ENCODE measurements at places on chromosomes 13 and 19.
A peak's percentile ranks its signal among the peaks of the same experiment; 100 is the strongest.

GRCh38 chr19:3108775-3109174, 14.6 kb downstream of the GNA11 start:
- DNase-seq, result peak; percentile 50

- no peak for DNase-seq
Measured at GRCh38 chr13:27667946-27668345, 46.3 kb downstream of the POLR1D start.

- peak; percentile 55 for DNase-seq
Measured at GRCh38 chr19:54390942-54391577, 24.2 kb upstream of the TTYH1 start.

- DNase-seq, result no peak
Measured at GRCh38 chr19:32349051-32349450, 3.6 kb downstream of the ZNF507 start.

DNA sequence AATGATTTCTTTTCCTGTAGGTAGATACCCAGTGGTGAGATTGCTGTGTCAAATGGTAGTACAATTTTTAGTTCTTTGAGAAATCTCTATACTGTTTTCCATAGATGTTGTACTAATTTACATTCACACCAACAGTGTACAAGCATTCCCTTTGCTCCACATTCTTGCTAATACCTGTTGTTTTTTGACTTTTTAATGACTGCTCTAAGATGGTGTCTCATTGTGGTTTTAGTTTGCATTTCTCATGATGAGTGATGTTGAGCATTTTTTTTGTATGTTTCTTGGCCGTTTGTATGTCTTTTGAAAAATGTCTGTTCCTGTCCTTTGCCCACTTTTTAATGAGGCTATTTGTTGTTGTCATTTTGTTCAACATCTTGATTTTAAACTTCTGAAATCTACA, 103.3 kb downstream of the DGKH start:
- DNase-seq, result no peak

DNA sequence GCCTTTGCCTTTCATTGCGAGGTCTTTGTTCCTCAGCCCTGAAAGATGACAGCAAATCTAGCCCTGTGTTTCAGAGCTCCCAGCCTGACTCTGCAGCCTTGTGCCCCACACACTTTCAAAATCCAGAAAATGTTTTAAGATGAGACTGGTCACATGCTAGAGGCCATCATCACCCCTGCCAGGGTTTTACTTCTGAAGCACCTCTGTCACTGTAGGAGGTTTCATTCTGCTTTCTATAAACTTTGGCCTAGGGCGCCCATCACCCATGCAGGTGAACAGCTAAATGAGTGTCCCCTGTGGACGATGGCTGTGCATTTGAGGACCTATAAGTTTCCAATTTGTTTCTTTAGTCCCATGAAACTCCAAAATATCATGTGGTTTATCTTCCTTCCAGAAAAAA, 574.2 kb downstream of the MYO16 start:
- DNase-seq, result no peak

- DNase-seq, result no peak
Measured at GRCh38 chr13:77580748-77581147, 45.2 kb downstream of the SCEL start.

DNA sequence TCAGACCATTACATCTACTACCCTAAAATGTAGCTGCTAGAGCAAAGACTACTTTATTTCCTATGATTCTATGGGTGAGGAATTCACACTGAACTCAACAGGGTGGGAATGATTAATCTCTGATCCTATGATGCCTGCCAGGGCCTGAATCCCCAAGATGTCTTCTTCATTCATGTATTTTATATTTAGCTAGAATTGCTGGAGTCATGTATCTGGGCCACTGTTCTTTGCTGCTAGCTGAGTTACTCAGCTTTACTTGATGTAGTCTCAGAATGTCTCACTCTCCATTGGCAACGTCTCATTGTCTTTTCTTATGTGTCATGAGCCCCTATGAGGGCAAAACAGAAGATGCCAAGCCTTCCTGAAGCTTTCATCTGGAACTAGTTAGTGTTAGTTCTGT, 21.1 kb downstream of the ZNF582 start:
- no peak for DNase-seq

DNA sequence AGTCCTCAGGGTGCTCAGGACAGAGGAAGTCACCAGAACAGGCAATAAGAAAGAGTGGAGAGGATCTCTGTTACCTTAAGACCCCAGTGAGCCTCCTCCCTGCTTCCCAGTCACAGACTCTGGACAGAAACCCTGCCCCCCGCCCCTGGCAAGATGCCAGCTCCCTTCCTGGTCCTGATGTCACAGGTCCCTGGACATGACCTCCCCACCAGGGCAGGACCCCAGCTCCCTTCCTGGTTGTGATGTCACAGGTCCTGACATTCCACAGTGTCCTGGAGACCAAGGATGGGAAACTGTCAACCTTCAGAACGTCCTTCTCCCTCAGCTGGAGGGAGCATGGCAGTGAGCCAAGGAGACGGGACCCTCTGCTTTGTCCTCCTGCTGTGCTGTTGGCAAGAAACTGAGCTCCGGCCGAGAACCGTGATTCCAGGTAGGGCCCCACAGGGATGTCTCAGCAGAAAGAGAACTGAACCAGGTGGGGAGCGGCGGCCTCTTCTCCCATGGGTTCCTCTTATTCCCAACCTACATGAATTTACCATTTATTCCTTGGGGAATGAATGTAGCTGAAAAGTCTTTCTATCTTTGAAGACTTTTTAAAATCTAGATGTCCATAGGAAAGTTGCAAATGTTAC, at the start of gene SPACA7:
Gene SPACA7 (plus strand): TSS at position 306 of the 632 bp plus-strand sequence. CDS start 31 bp downstream, at position 337.
- DNase-seq, result no peak

GRCh38 chr19:14848822-14849221, at the start of gene OR7A10:
Gene OR7A10 (minus strand): TSS chr19:14848922. CDS start chr19:14841877, 7,045 bp downstream.
- no peak for DNase-seq

DNA sequence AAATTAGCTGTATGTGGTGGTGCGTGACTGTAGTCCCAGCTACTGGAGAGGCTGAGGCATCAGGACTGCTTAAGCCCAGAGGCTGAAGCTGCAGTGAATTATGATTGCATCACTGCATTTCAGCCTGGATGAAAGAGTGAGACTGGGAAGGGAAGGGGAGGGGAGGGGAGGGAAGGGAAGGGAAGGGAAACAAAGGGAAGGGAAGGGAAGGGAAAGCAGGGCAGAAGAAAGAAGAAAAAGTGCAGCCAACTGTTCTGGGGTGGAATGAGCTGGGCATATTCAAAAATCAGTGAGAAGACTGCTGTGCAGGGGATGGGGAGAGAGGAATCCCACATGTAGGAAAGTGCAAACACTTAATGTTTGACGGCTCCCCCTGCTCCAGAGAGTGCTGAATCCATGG, 905.5 kb downstream of the UQCRFS1 start:
- DNase-seq, result peak; percentile 77

DNA sequence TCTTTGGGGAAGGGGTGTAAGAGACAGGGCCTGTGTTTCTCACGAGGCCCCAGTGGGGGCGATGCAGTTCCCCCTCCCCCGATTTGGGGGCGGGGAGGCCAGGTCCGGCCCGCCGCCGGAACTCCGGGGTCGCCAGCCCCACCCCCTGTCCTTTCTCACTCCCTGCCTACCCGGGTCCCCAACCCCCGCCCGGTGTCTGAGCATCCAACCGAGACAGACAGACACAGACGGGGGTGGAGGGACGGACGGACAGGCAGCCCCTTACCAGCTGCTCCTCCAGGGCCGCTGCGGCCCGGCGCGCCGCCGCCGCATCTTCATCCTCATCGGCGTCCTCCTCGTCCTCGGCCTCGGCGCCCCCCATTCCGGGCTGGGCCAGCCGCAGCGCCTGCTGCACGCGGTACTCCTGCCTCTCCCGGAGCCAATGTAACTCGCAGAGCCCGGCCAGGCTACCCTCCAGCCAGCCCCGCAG, 397 bp downstream of the DACT3 start:
- DNase-seq, result peak; percentile 8

GRCh38 chr13:28582225-28582891, 76.6 kb upstream of the POMP start:
- peak; percentile 47 for DNase-seq

- DNase-seq, result no peak
Measured at GRCh38 chr19:35077411-35078223, 36.1 kb downstream of the HPN start.

DNA sequence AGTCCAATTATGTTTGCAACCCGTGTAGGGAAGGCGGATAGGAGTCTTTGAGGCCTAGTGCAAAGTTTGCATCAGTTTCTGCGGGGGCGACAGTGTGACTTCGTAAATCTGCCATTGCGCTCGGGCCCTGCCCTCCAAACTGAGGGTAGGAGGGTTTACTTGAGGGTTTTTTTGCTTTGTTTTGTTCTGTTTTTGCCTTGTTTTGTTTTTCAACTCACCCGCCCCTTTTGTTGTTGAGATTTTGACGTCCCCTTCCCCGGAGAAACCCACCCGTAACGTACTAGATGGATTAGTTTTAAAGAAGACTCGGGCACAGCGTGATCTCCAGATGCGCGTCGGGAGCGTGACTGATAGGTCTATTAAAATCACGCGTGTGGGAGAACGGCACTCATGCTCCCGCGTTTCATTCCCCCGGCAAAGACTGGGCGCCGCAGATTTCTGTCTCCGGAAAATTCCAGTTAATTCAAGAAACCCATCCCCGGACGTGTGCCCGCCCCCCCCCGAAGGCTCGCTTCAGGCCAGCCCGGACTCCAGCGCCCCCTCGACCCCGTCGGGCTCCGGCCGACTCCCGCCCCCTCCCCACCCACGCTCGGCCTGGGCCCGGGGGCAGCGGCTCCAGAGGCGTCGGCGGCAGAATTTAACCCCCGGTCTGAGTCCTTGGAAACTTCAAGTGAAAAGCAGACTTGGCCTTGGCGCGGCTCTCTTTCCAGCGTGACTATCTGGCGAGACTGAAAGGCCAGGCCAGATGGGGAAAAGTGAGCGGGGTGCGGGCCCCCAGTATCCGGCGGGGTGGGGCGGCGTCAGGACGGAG, 5.0 kb downstream of the SOX1 start:
- no peak for DNase-seq

GRCh38 chr19:14073925-14074838, 1.6 kb downstream of the MISP3 start:
- DNase-seq, result no peak

- DNase-seq, result no peak
Measured at GRCh38 chr19:45804959-45805230, 10.2 kb downstream of the RSPH6A start.

GRCh38 chr19:16127776-16128371, 15.6 kb upstream of the HSH2D start:
- DNase-seq, result no peak

- DNase-seq, result no peak
Measured at GRCh38 chr19:38941979-38942378, 11.2 kb downstream of the MRPS12 start.

DNA sequence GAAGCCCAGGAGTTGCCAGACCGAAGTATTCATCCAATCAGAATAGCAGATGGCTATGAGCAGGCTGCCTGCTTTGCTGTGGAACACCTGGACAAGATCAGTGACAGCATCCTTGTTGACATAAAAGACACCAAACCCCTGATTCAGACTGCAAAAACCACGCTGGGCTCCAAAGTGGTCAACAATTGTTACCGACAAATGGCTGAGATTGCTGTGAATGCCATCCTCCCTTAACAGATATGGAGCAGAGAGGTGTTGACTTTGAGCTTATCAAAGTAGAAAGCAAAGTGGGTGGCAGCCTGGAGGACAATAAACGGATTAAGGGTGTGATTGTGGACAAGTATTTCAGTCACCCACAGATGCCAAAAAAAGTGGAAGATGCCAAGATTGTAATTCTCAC, 250.3 kb upstream of the OBI1 start:
- no peak for DNase-seq

DNA sequence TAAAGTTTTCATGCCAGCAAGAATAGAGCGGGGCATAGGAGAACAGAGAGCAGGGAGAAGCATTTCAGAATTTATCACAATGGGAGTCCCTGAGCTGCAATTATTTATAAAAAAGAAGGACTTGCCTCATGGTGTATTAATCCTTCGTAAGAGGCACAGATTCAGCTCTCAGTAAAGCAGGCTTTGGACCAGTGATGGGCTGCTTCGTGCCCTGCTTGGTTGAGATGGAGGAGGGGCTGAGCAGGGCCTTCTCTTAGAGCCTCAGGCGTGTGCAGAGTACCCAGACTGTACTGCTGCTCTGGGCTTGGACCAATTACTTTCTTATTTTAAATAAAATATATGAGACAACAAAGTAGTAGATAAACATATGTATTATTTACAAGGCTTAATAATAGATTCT, 265.7 kb upstream of the SLC10A2 start:
- no peak for DNase-seq

- DNase-seq, result no peak
Measured at GRCh38 chr13:64697226-64697625, 2532.9 kb downstream of the PCDH9 start.

- no peak for DNase-seq
Measured at GRCh38 chr19:36245210-36246005, 30.5 kb downstream of the ZNF146 start.
